ENCODE measurements at places on chromosomes 4 and X.

- DNase-seq, result no peak
Observed at GRCh38 chr4:36224972-36225903, 19.1 kb downstream of the ARAP2 start.

DNA sequence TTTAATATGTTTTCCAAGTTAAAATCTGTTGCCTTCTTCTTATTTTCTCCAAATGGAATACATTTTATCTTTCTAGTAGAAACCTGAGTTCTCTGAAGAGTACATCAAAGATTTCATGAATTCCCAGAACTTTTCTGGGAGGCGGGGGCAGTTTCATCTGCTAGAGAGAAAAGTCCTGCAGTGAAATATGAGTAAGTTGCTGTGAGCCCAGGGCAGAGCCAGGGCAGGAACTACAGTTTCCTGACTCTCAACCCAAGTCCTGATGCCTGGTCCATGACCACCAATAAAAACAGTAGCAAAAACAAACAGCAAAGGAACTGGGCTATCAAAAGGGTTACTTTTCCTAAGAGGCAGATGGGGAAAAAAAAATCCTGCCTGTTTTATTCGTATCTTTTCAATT is 239.4 kb upstream of the CTSO start:
- no peak for DNase-seq

DNA sequence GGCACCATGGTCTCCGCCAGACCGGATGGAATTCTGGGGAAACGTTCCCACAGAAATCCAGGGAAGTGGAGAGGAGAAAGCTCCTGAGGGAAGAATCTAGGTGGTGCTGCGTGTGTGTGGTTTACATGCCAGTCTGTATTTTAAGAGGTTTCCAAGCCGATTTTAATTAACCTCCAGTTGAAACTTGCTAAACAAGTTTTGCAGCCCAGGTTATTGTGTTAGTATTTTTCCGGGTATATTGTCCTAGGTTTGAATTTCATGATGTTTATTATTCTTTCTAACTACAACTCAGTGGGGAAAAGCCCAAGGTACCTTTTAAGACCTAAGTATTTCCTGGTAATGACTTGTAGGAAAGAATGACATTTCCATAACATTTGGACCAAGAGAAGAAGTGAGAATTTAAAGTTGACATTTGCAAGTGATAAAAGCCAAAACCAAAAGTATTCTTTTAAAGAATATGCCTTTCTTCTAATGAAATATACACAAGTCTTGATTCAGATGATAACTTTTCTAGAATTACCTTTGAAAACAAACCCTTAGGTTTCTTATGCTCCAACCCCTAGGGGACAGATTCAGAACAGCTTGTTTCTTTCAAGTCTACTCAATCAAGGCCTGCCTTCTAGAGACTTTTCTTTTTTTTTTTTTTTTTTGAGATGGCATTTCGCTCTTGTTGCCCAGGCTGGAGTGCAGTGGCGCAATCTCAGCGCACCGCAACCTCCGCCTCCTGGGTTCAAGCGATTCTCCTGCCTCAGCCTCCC is 14.6 kb downstream of the SAT1 start:
- DNase-seq, result no peak

DNA sequence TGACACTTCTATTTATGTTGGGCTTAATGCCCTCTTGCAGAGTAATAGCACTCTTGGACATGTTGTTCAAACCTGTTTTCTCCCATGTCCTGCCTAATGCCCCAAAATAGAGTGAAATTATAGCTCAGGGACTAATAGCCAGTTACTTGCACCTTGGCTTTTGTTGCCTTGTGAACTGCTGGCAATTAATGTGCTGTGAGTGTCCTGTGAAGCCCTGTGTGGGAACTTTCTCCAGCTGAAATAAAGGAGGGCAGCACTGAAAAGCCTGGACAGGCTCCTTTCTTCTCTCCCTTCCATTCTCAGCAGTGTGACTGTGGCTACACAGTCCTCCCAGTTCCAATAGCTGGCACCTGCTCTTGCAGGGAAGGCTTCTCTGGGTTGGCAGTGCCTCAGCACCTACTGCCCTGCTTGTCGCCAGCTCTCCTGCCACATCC is 72.4 kb downstream of the DCLK2 start:
- no peak for DNase-seq

GRCh38 chrX:136586386-136586785 is 54.4 kb downstream of the VGLL1 start:
- DNase-seq, result peak; percentile 4

- DNase-seq, result no peak
Observed at GRCh38 chr4:107897823-107898222, 33.5 kb upstream of the CYP2U1 start.
